ENCODE measurements at places on chromosomes 4 and X. TPM values are rescaled to one million over a fixed set of nuclear protein-coding genes. Genes with fewer than 3 reads are reported as not detected.

DNA sequence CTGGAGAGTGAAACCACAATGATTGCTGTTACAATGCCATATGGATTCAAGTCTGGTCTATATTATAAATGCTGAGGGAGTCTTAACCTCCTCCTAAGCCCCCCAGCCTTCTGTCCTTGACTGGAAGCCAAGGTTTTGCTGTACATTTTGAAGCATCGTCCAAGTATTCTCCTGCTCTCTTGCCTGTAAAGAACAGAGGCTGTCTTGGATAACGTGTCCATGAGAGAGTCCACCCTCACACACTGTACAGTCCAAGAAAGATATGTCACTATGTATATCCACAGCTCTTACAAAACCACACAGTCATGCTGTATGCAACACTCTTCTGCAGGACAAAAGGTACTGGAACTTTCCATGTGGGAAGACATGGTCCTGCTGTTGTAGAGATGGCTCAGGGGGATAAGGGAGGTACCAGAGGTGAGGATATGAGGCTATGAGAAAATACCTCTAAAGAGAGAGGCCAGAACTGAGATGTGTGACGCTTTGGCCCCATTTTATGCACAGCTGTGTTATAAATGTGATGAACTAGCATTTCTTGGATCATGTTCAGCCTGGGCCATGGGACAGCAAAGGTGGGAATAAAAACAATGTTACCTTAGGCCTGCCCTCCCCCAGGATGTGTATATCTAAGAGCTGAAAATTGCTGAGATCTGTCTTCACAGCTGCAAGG, 678.6 kb downstream of the IQCM start:
- no peak for DNase-seq
- H3K4me3 ChIP-seq: no peak overlapping the region
- H3K36me3 ChIP-seq: no peaks in the 10 kb centered on the region
- no peak overlapping the region for H3K27ac ChIP-seq
- no peaks in the 10 kb centered on the region for H3K4me1 ChIP-seq

GRCh38 chr4:46277165-46277951, 112.6 kb downstream of the GABRA2 start:
- no peaks in the 10 kb centered on the region for H3K27me3 ChIP-seq
- no peaks in the 10 kb centered on the region for H3K36me3 ChIP-seq
- no peak overlapping the region for H3K27ac ChIP-seq
- no peak overlapping the region for H3K4me3 ChIP-seq
- H3K4me1 ChIP-seq: no peaks in the 10 kb centered on the region
- no peak for DNase-seq

DNA sequence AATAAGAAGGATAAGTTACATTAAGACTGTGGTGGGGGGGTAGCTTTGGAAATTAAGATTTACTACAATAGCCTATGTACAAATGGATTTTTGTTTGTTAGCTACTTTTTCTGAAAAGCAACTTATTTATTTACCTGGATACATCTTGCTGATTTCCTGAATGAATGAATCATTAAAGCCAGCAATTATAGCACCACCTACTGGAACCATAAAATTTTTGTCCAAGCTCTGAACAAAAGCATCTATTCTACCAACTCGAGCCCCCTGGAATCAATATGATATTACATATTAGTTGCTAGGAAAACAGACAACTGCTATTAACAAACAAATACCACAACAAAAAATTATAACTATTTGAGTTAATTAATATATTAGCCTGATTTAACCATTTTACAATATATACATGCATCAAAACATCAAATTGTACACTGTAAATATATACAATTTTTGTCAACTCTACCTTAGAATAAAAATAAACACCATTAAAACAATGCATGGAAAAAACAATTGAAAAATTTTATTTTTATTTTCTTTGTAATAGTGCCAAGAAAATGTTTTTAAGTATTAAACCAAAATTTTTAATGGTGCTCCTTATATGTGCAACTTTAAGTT, 15.3 kb downstream of the SEPSECS start:
- peaks cover 15% of the 10 kb centered on the region for H3K36me3 ChIP-seq
- H3K27me3 ChIP-seq: no peaks in the 10 kb centered on the region
- no peak overlapping the region for H3K27ac ChIP-seq

DNA sequence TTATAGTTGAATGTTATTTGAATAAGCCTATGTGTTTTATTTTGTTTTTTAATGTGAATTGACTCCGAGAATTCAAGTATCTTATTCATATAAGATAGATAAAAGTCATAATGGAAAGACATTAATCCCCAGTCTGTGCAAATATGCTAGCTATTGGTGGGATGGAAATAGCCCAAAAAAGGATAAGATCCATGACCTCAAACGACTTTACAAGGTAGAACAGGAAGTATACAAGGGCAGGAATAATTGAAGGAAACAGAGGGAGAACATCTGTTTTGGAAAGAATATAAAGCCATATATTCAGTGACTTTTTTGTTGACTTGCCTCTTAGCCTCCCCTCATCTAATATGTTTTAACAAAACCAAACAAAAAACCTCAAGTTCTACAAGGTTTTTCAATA, 9.0 kb downstream of the ABCE1 start:
- no peak overlapping the region for H3K27ac ChIP-seq
- H3K27me3 ChIP-seq: no peaks in the 10 kb centered on the region
- no peak overlapping the region for H3K4me3 ChIP-seq
- no peak for DNase-seq
- H3K36me3 ChIP-seq: peaks cover 72% of the 10 kb centered on the region

DNA sequence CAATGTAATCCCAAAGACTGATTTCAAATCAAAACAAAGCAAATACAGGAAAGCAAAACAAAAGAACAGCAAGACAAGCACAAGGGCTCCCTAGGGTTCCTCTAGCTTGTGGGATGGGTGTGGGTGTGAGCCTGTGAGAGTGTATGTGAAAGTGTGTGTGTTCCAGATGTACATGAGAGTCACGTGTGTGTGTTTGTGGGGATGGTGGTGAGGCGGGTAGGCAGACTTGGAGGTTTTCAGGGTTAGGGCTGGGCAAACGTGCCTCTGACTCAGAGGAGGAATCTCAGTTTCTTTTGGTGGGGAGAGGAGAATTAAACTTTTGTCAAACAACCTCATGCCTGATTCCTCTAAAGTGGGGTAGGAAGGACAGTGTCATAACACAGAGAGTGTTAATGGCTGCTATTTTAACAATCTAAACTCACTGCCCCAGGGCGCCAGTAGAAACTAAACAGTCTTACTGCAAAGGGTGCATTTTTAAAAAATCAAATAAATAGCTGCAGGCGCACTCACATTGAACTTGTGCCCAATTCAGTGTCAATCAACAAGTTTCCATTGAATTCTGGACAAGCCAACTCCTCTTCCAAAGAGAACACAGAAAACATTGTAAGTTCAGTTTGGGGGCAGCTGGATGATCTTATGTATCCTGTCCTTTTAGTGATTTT, 51.8 kb downstream of the CHRDL1 start:
- no peaks in the 10 kb centered on the region for H3K4me1 ChIP-seq
- no peak for DNase-seq
- no peaks in the 10 kb centered on the region for H3K27me3 ChIP-seq

DNA sequence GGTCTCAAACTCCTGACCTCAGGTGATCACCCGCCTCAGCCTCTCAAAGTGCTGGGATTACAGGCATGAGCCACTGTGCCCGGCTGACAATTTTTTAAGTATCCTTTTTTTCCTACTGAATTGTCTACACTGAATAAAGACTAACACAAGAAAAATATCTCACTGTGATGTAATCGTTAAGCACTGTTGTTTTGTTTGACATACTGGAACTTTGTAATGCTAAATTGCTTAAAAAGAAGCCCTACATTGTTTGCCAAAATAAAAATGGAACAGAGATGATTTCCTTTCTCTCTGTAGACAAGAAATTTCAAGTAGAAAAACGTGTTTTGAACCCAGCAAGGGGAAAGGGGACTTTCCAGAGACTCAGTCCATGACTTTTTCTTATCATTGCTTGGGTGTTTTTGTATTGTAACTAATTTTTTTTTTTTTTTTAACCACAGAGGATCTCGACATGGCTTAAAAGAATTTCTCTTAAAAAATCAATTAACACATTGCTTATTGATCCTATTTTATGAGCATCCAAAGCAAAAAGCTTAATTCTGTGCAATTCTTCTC, 74.9 kb downstream of the TMEM156 start:
- H3K27ac ChIP-seq: peak overlapping the region; percentile 7
- no peak for DNase-seq
- H3K4me1 ChIP-seq: no peaks in the 10 kb centered on the region

- H3K4me1 ChIP-seq: no peaks in the 10 kb centered on the region
- no peak overlapping the region for H3K27ac ChIP-seq
- H3K36me3 ChIP-seq: no peaks in the 10 kb centered on the region
- no peak overlapping the region for H3K4me3 ChIP-seq
- no peaks in the 10 kb centered on the region for H3K27me3 ChIP-seq
Measured at GRCh38 chr4:15117270-15117946, 115.1 kb downstream of the CPEB2 start.

DNA sequence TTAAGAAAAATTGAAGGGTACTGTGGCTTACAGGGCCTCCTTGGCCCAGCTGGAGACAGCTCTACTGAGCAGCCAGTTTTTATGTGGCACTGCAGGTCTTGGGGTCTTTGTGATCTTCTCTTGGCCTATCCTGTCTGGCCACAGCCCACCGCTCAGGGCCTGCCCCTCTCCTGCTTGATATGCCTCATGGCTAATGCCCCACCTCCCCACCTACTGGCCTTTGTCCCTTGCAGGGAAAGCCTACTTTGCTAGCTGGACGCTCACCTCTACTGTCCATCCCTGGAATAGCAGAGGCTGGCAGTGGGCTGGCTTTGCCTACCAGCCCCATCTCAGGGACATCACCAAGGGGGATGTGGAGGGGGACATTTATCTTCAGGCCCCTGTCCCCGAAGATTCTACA, 134.1 kb downstream of the PJA1 start:
- H3K27me3 ChIP-seq: no peaks in the 10 kb centered on the region
- H3K27ac ChIP-seq: no peak overlapping the region
- no peak overlapping the region for H3K4me3 ChIP-seq

- DNase-seq: no peak
- H3K27ac ChIP-seq: no peak overlapping the region
- H3K4me1 ChIP-seq: no peaks in the 10 kb centered on the region
- H3K4me3 ChIP-seq: no peak overlapping the region
- peaks cover 64% of the 10 kb centered on the region for H3K36me3 ChIP-seq
- no peaks in the 10 kb centered on the region for H3K27me3 ChIP-seq
Measured at GRCh38 chrX:292900-293897, 12.0 kb downstream of the PLCXD1 start.

DNA sequence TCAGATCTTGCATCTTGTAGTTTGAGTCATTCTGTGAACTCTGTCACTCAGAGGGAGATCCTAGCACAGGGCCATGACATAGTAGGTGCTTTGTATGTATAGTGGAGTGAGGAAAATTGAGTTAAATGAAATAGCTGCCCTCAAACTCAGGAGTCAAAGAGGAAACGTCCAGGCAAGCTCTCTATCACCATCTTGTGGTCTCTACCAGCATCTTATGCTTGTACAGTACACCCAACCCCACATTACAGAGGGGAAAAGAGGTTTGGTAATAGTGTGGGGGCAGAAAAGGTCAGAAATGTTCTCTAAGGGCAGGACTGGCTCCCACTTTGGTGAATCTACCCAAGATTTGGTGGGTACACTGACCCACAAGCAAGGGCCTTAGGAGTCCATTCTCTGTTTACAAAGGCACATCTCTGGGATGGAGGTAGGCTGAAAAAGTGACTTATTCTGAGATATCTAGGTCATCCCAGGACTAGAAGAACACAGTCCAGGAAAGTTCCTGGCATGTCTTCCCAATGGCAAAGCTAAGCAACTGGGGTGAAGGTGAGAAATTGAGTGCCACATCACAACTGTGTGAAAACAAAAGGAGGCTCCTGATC, 131.8 kb downstream of the OR13H1 start:
- no peak overlapping the region for H3K4me3 ChIP-seq
- H3K27ac ChIP-seq: no peak overlapping the region
- H3K27me3 ChIP-seq: no peaks in the 10 kb centered on the region
- no peaks in the 10 kb centered on the region for H3K36me3 ChIP-seq

GRCh38 chr4:144611850-144612249, 34.1 kb upstream of the HHIP start:
- no peak for DNase-seq
- H3K27ac ChIP-seq: no peak overlapping the region
- H3K4me3 ChIP-seq: no peak overlapping the region

DNA sequence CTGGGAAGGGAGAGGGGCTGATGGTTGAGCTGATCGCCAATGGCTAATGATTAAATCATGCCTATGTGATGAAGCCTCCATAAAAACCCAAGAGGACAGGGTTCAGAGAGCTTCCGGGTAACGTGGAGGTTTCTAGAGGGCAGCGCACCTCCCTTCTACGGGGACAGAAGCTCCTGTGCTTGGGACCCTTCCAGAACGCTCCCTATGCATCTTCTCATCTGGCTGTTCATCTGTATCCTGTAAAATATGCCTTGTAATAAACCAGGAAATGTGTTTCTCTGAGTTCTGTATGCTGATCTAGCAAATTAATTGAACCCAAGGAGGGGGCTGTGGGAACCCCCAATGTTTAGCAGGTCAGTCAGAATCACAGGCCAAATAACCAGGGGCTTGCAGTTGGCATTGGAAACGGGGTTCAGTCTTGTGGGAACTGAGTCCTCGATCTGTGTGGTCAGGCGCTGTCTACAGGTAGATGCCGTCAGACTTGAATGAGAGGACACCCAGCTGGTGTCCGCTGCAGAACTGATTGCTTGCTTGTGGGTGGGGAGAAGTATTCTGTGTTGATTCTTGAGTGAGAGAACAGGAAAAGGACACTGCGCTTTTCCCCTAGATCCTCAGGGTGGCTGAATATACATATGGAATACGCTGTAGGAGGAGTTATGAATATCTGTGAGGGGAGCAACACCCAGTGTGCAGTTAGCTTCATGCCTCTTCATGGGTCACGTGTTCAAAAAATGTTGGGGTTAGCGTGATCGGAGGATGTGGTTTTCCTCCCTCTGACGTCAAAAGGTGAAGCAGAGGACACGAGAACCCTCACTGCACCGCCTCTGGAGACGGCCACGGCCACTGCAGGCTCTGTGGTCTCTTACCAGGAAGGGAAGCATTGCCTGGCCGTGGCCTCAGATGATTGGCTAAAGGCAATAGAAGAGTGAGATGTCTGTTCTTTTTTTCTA, 29.2 kb downstream of the HTT-AS start:
- peak; percentile 46 for DNase-seq
- H3K4me1 ChIP-seq: peaks cover 34% of the 10 kb centered on the region
- no peaks in the 10 kb centered on the region for H3K36me3 ChIP-seq
- H3K27ac ChIP-seq: no peak overlapping the region

- H3K27me3 ChIP-seq: no peaks in the 10 kb centered on the region
- DNase-seq: no peak
- H3K36me3 ChIP-seq: no peaks in the 10 kb centered on the region
Measured at GRCh38 chrX:95675011-95675410, 1009.6 kb upstream of the DIAPH2 start.

The SSX4 gene
- total RNA-seq: not detected

The PRDM5 gene
- total RNA-seq: 12.2 TPM

The FGF16 gene
- 0.14 TPM for total RNA-seq

The MAGEB2 gene
- not detected for total RNA-seq

The UGT2B17 gene
- total RNA-seq: not detected

The SHROOM2 gene
- 0.71 TPM for total RNA-seq

The DMRTC1B gene
- total RNA-seq: not detected

The GPRASP2 gene
- total RNA-seq: 14.5 TPM
